ENCODE measurements at places on chromosomes 16 and 17.
A peak's percentile ranks its signal among the peaks of the same experiment; 100 is the strongest.

DNA sequence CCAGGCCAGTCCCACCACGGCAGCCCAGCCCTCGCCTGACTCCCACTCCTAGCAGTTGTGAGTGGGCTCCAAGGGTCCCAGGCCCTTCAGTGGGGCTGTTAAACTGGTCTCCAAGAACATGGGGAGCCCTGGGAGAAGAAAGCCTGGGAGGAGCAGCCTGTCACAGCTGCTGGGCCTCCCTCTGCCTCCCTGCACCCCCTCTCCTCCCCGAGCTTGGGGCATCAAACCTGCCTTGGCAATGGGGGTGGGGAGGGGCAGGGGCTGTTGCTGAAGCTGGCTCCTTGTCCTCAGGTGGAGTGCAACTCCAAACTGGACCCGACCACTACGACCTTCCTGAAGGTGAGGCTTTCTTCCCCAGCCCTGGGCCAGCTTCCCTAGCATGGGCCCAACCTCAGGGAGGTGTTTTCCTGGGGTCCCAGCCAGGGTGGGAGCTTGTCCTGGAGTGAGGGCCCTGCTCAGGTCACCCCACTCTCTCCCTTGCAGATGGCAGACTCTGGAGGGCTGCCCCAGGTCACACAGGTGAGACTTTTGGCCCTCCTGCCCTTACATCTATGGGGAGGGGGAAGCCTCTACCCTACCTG is 6.6 kb upstream of the SETD6 start:
- no peak for DNase-seq

- DNase-seq, result no peak
Observed at GRCh38 chr17:47807421-47807820, 14.2 kb downstream of the OSBPL7 start.

- DNase-seq, result no peak
Observed at GRCh38 chr17:9676820-9677310, 31.5 kb downstream of the USP43 start.

DNA sequence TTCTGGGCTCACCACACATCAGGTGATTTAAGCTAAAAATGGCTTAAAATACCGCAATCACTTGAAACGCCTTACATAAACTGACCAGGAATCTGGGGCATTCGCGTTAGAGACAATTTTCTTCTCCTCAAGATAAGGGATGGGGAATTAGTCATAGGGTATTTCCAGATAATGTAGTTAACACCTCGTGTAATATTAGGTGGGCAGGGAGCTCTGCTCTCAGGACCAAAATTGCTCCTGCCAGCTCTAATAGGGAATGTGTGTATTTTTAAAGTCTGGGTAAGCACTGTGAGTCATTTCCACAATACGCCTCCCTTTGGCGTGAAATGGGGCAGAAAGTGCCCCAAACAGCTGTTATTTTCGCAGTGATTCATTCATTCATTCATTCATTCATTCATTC is 408.6 kb downstream of the MAF start:
- DNase-seq, result no peak

DNA sequence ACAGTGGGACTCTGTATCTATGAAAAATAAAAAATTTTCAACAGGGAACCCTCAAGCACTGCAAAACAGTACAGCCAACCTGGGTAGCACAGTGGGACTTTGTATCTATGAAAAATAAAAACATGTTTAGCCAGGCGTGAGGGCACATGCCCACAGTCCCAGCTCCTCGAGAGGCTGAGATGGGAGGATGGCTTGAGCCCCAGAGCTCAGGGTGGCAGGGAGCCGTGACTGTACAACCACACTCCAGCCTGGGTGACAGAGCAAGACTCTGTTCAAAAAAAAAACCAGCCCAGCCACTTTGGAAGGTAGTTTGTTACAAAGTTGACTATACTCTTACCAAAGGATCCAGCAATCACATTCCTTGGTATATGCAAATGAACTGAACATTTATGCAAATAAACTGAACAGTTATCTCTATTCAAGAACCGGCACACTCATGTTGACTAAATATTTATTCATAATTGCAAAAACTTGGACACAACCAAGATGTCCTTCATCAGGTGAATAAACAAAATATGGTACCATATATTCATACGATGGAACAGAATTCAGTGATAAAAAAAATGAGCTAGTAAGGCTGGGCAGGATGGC is 5.2 kb downstream of the RPH3AL start:
- no peak for DNase-seq

GRCh38 chr17:76644995-76645394 is 1.4 kb upstream of the ST6GALNAC1 start:
- DNase-seq, result no peak

DNA sequence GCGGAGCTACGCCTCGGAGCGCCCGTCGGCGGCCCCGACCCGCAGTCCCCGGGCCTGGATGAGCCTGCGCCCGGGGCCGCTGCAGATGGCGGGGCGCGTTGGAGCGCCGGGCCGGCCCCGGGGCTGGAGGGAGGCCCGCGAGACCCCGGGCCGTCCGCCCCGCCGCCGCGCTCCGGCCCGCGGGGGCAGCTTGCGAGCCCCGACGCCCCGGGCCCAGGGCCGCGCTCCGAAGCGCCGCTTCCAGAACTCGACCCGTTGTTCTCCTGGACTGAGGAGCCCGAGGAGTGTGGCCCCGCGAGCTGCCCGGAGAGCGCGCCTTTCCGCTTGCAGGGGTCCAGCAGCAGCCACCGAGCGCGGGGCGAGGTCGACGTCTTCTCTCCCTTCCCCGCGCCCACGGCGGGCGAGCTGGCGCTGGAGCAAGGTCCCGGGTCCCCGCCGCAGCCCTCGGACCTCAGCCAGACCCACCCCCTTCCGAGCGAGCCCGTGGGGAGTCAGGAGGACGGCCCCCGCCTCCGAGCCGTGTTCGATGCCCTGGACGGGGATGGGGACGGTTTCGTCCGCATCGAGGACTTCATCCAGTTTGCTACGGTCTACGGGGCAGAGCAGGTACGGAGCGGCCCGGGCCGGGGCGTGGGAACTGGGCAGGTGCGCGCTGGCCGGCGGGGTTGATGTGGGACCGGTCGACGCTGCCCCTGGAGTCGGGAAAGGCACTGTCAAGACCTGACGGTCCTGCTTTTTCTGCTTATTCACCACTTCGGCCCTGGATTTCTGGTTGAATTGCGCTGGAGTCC is 861 bp downstream of the RAB11FIP3 start:
- DNase-seq, result no peak

DNA sequence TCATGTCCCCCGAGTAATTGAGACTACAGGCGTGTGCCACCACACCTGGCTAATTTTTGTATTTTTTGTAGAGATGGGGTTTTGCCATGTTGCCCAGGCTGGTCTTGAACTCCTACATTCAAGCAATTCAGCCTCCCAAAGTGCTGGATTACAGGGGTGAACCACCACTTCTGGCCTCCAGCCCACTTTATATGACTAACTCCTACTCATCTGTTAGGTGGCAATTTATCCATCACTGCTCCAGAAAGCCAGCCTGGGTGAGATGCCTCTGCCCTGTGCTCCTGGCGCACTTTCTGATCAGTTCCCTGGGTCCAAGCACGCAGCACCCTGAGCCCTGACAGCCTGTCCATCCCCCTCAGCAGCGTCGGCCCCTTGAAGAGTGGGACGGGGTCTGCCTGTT is 29.4 kb downstream of the ADAM11 start:
- DNase-seq, result no peak

- DNase-seq, result no peak
Observed at GRCh38 chr17:22694362-22695227, 1002.3 kb downstream of the KCNJ18 start.

DNA sequence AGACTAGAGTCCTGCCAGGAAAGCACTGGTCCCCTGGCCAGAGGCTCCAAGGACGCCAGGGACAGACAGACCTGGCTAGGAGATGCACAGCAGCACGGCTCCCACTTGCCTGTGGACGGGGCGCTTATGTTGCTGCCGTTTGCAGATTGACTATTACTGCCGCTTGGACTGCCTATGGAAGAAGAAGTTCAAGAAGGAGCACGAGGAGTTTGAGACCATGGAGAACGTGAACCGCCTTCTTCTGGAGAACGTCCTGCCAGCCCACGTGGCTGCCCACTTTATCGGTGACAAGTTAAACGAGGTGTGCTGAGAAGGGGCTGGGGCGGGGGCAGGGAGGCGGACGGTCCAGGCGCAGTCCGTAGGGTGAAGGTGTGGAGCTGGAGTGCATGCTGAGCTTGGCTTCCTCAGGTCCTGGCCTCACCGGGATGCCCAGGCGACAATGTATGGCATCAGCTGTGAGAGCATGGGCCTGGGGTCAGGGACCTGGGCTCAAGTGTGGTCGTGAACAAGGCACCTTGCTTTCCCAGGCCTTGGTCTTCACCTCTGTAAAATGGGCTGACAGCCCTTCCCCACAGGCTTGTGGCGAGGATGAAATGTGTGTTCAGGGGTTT is 45.6 kb downstream of the ADCY7 start:
- no peak for DNase-seq

DNA sequence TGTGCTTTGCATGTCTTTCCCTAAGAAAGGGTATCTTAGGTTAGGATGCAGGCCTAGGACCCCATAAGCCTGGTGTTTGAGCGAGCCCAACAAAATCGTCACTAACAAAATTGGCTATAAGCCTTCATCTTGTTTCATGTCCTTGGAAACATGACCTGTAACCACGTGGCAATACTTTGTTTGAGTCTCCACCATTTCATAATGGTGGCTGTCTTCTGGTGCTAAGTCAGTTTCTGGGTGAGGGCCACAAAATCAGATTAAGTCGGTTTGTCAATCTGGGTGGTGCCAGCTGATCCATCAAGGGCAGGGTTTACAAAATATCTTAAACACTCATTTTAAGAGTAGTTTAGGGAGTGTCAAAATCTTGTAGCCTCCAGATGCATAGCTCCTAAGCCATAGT is 33.0 kb downstream of the C16orf54 start:
- DNase-seq, result no peak

DNA sequence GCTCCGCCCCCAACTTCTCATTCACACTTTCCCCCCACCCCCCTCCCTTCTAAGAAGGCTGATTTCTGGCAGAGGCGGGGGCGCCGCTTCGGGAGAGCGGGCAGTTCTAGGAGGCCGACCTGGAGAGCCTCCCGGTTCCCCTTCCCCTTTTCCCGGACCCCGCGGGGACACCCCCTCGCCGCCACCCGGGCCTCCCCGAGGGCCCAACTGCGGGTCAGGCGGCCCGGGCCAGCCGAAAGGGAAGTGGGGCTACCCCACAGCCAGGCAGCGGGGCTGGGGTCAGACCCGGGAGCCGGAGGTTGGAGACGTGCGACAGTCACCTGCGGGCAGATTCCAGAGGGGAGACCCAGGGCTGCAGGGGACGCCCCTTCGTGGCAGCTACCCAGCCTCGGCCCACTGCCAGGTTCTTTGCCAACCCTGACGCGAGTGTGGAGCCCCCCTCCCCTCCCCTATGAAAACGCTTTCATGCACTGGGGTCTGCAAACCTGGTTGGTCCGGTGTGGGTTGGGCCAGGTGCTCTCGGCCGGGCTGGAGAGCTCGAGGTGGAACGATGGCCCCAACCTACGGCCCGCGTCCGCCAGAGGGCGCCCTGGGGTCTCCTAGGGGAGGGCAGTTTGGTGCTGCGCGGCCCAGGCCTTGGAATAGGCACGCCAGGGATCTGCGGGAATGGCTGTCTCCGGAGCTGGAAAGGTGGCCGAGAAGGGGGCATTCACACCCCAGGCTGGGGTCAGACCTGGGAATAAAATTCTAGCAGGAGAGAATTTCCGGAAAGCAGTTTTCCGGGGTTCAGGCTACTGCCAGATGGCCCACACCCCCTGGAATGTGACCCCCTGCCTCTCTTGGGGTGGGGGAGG is 721 bp upstream of the SOCS3 start:
- peak; percentile 72 for DNase-seq

- DNase-seq, result no peak
Observed at GRCh38 chr17:50920891-50921586, 54.9 kb upstream of the TOB1 start.

DNA sequence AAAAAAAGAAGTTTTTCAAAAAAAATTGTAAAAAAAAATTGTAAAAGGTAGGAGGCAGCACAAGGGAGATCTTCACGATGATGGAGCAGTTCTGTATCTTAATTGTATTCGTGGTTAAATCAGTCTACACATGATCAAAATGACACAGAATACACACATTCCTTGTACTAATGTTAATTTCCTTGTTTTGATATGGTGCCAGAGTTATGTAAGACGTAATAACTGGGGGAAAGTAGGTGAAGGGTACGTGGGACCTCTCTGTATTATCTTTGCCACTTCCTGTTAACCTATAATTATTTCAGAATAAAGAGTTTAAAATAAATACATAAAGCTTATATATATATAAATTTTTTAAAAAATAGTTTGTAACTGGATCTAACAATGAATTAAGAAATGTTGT is 36.8 kb downstream of the HELZ start:
- no peak for DNase-seq

Data from fibroblast of skin of left quadriceps (primary cell).